Brain (organoid and tissue), 16 donors: ENCODE measurements at places on chromosomes 3 and 15. TPM values are rescaled to one million over a fixed set of nuclear protein-coding genes. Genes with fewer than 3 reads are reported as not detected.

DNA sequence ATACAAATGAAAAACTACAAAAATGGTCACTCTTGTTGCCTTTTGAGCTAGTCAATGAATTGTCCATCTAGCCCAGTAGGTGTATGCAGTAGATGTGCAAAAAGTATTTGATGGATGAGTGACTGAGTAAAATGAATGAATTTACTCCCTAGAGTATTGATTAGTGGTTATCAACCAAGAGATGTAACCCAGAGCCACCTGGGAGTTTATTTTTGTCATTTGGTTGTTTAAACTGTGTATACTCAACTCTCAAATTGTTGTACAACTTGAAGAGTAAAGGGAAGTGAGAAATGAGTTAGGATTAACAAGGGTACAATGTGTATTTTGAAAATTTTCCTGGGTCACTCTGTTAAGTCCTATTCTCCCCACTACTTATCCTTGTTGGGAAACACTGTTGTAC, 124.1 kb upstream of the TMCO5A start:
- no peak for DNase-seq

- DNase-seq = no peak
Observed at GRCh38 chr3:13142552-13143380, 69.5 kb upstream of the IQSEC1 start.

- no peak for DNase-seq
Observed at GRCh38 chr3:9743548-9743947, 6.2 kb upstream of the OGG1 start.

Gene TATDN2
- polyA plus RNA-seq = 18.9 TPM

Gene RAB43
- 1.8 TPM for polyA plus RNA-seq

DNA sequence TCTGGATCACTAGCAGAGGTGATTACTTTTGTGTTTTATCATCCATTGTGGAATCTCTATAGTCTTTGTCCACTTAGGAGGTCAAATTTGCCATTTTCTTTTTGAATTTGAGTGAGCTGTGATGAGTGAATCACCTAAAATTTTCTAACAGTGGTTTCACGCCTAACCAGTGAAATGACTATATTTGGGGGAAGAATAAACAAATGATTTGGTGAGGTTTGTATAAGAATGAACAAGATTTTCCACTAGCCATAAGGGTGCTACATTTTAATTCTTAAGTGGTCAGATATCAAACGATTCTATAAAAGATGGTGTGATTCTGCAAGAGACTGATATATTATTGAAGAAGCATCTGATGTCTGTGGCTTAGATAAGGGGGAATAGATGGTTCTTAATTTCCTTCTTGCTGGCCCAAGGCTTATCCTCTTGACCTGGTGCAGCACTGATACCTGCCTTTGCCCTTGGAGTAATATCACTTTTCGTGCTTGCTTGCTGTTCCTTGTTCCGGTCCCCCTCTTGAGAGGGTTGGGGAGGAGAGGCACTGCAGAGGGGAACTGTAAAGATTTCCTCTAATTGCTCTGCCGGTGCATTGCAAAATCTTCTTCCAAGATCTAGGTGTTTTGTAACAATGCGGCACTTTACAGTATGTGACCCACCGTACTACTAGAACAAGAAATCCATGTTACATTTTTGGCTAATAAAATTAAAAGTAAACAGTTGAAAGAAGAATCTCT, 14.5 kb downstream of the C3orf20 start:
- DNase-seq = no peak
